ENCODE measurements at places on chromosomes 2 and 18.

GRCh38 chr2:7289697-7290096, 372.5 kb downstream of the RNF144A start:
- DNase-seq = no peak

DNA sequence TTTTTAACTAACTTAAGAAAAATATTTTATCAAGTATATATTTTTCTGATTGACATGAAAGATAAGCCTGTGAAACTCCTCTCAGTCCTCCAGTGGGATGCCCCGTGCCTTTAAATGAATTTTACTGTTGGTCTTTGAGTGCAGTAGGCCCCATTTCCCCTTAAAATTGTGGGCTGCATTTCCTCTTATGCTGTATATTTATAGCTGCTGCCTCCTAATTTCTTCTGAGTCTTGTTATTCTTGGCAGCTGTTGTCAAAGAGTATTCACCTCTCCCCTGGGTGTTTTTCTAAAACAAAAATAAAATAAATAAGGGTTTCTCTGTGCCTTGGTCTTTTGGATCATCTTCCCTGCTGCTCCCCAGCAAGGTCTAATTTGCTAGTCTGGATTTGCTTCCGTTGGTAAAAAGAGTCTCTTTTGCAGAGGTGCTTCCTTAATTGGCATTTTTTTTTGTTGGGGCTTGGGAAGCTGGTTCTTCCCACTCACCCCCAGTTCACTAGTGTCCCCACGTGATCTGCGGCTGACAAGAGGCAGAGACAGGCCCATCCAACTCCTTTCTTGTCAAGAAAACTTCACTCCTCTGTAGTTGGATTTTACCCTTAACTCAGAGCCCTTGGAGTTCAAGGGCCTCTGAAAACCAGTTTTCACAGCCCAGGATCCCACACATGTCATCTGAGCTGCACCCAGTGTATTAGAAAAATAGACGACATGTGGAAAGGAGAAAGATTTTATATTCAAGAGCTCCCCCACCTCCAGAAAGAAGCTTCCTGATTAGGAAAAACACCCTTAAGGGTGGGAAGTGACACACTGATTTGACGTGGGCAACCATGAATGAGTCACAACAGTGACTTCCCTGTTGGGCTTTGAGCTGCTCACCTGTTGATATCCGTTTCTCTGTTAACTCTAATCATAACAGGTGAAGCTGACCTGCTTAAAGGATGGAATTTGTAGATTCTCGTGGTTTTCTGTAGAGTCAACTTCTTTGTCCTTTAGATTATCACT, 431.5 kb downstream of the DCDC2C start:
- DNase-seq = no peak

- no peak for DNase-seq
These were observed 76.4 kb downstream of the C2orf74 start for GRCh38 chr2:61238219-61239012.

DNA sequence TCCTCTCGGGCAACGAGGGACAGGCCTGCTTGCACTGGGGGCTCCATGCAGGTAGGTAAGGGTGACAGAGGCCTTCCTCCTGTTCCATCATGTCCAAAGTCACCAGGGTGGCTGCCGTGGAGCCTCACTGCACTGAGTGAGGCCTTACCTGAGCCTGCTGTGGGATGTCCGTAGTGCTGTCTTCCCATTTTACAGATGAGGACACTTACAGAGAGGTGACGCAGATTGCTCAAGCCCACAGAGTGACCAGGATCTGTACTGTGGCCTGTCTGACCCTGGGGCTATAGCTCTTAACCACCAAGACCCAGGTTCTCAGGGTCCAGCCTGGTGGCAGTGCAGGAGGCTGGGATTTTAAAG, 5.4 kb downstream of the ATOH8 start:
- no peak for DNase-seq

- peak; percentile 63 for DNase-seq
These were observed 247.9 kb downstream of the TSN start for GRCh38 chr2:122003196-122003940.

GRCh38 chr2:17995593-17995992, 117.1 kb downstream of the KCNS3 start:
- no peak for DNase-seq

DNA sequence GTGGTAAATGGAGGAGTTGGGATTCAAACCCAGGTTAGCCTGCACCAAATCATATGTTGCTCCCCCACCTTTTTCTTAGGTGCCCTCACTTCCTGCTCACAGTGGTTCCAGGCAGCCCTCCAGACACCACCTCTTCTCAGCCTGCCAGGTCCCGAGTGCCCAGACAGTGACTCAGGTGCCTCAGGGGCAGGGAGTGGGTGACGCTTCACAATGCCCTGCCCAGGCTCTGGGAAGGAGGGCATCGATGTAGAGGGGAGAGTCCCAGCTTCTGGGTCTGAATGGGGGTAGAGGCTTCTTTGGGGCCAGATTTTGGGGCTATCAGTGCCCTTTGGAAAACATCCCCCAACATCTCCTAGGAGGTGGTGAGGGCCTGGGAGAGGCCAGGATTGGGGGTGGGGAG, 5.2 kb upstream of the DNAJB2 start:
- no peak for DNase-seq

GRCh38 chr2:120013597-120014223, 833 bp downstream of the EPB41L5 start:
- peak; percentile 8 for DNase-seq

- DNase-seq = no peak
These were observed 21.1 kb upstream of the CELF4 start for GRCh38 chr18:37586656-37587225.

DNA sequence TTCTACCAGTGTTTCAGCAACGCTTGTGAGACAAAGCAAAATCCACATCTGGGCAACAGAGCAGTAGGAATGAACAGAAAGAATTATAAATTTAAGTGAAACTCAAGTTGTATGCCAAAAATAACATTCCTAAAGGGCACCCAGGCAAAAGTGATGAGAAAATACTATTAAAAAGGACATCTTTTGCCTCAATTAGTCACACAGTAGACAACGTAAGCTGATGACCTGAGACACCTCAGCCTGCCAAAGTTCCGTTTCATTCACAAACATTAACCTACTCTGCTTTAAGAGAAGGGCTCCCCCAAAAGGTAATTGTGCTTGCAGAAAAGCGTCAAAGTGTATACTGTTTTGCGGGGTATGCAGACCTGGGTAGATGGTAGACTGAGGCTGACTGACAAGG, 7.2 kb downstream of the HDLBP start:
- DNase-seq = no peak

DNA sequence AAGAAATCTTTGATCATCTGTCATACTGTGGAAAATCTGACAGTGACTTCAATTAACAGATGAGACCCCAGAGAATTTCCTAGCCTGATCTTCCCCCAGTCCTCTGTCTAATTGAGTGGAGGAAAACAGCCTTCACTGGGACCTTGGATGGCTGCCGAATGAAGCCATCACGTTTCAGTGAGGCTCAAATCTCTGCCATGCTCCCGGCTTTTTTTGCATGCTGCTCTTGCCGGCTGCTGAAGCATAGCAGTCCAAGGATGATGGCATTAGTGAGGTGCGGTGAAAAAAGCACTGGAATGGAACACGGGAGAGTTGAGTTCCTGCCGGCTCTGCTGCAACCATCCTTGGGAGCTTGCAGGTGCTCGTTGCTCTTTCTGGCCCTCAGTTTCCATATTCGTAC, 430.5 kb downstream of the SLC4A3 start:
- no peak for DNase-seq

GRCh38 chr18:58557008-58557435, 71.9 kb downstream of the ALPK2 start:
- DNase-seq = no peak

DNA sequence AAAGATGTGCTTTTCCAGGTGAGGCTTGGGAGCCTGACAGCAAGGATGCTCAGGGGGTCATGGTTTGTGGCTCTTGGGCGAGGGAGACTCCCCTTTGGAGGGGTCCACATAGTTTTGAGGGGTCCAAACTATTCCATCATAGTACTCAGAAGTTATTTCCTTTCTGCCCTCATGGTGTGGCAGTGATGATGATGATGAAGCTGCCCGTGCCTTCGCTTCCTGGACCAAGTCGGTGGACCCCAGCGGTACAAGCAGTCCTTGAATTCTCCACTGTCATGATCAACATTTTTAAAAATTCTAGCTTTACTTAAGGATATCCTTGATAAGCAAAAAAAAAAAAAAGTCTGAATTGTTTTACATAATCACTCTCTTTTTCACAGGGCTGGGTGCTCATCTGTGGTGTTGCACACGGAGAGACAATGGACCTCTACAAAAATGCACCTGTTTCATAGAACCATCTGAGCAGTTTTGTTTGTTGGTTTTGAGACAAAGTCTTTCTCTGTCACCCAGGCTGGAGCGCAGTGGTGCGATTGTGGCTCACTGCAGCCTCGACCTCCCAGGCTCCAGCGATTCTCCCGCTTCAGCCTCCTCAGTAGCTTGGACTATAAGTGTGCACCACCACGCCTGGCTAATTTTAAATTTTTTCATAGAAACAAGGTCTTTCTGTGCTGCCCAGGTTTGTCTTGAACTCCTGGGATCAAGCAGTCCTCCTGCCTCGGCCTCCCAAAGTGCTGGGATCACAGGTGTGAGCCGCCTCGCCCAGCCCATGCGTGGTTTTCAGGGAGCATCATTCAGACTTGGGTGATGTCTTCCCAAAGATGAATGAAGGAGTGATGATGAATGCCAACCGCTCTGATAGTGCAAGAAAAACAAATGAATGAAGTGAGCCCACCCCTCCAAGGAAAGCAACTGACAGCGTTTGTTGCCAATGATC, 271.4 kb upstream of the HDAC4 start:
- no peak for DNase-seq

DNA sequence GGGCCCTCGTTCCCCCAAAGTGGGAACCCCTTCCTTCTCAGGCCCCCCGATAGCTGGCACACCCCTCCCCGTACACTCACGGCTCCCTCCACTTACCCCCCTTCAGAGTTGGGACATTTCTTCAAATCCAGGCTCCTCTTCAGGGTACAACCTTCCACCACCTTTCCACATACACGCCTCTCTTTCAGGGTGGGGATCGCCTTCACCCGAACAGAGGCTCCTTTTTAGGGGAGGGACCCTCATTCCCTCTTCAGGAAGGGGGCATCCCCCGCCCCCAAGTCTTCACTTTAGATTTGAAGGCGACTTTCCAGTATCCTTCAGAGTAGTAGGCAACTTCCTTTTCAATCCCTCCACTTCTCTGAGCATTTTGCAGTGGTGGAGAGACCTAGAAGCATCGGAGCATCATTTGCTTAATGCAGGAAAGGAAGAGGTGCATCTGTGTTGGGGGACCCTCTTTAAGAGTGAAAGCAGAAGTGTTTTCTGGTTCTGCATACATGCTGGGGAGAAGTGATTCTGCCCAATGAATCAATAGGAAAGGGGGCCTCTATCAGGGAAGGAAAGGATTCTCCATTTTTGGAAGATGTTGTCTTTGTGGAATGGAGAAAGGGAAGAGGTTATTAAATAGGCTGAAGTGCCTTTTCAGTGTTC, 845 bp downstream of the EML4 start:
- DNase-seq = no peak

GRCh38 chr2:239776436-239777005, 248.6 kb downstream of the NDUFA10 start:
- no peak for DNase-seq

GRCh38 chr2:109609352-109610024, 4.3 kb downstream of the SEPTIN10 start:
- DNase-seq = no peak

- no peak for DNase-seq
These were observed 48.4 kb downstream of the BOLA3 start for GRCh38 chr2:74099271-74099670.

- DNase-seq = no peak
These were observed 208.7 kb downstream of the KCNE4 start for GRCh38 chr2:223260681-223261080.

GRCh38 chr2:146370826-146371225, 1474.0 kb upstream of the ACVR2A start:
- no peak for DNase-seq
